Thoracic aorta endothelial cell (primary cell): ENCODE measurements at places on chromosomes 16 and 17. TPM values are rescaled to one million over a fixed set of nuclear protein-coding genes. Genes with fewer than 3 reads are reported as not detected.

FAM83G gene
- total RNA-seq: 12.6 and 16.9 TPM in 2 replicates

ALDH3A1 gene
- total RNA-seq: 0.93 and 2.1 TPM in 2 replicates

NUP93 gene
- total RNA-seq: 98.4 and 103 TPM in 2 replicates

RAB40C gene
- 11.2 and 13.9 TPM in 2 replicates for total RNA-seq

OTOP2 gene
- total RNA-seq: not detected in 2 replicates

ATP1B2 gene
- not detected in 2 replicates for total RNA-seq

DRC3 gene
- 1.3 and 1.9 TPM in 2 replicates for total RNA-seq

CCL23 gene
- 2.4 and 5.9 TPM in 2 replicates for total RNA-seq

SLFN12 gene
- total RNA-seq: 47.0 and 61.0 TPM in 2 replicates

ATP2C2 gene
- not detected in 2 replicates for total RNA-seq

ASPHD1 gene
- total RNA-seq: 0.93 TPM in 2 replicates

VPS25 gene
- total RNA-seq: 36.4 and 45.0 TPM in 2 replicates

CCDC154 gene
- 0.07 TPM in 1 of 2 replicates, not detected in the other for total RNA-seq
